ENCODE measurements at places on chromosomes 4 and X.

- no peak for DNase-seq
Measured at GRCh38 chr4:3491681-3492405, 28.7 kb downstream of the DOK7 start.

DNA sequence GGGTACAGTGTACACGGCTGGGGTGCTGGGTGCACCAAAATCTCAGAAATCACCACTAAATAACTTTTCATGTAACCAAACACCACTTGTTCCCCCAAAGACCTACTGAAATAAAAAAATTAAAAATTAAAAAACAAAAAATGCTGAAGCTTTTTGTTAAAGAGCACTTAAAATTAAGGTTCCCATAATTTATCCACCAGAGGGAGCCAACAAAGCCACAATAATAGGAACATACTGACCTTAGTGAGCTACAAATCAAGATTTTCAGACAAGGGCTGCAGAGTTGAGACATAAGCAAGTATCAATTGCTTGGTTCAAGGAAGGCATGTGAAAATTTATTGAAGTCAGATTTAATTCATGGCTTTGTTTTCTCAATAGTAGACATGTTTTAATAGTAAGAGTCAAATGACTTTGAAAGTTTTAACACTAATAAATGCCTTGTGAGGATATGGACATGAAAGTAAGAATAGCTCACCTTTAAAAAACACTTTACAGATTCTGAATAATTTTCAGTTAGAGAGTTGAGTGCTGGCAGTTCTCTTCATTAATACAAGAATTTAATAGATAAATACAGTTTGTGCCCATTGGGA is 43.0 kb upstream of the SCOC start:
- DNase-seq, result peak; percentile 59

DNA sequence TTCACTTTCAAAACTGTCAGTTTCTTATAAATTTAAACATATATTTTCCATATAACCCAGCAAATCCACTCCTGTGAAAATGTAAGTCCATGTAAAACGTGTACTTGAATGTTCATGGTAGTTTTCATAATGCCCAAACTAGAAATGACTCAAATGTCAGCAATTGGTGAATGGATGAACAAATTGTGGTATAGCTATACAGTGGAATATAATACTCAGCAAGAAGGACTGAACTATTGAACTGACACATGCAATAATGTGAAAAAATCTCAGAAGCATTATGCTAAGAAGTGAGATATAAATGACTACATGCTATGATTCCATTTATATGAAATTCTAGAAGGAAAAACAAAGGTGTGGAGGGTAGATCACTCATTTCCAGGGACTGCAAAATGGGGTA is 52.2 kb downstream of the USP53 start:
- DNase-seq, result no peak

- no peak for DNase-seq
Measured at GRCh38 chr4:119739796-119740195, 111.2 kb upstream of the PDE5A start.

DNA sequence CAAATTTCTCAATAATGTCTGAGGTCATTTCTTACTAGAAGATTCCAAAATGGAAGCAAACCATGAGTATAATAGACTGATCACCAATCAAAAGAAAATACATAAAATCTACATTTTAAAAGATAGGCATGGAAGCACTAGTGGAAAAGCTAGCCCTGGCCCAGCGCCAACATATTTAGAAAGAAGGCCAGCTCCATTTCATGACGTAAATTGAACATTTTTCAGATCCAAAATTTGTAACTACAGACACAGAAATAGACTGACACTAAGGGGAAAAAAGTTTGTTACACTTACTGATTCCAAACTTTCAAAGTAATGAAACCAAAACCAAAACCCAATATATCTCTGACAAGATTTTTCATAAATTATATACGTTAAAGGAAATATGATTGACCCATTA is 117.7 kb downstream of the ADAMTS3 start:
- DNase-seq, result no peak

DNA sequence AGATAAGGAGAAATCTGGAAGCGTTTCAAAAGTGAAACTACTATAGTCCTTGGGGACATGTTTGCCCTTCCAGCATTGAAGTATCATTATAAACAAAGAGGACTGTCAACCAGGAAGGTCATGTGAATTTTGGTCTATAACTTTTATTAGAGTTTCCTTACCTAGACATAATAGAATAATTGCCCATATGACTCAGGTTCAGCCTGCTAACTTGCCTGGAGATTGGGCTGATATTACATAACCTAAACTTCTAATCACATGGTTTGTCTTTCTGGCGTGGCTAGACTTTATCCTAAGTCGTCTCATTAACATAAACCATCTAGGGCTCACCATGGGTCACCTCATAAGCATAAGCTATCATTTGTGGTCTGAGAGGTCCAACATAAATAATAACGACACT is 775.9 kb downstream of the CENPC start:
- no peak for DNase-seq

- DNase-seq, result no peak
Measured at GRCh38 chr4:3859571-3859970, 93.4 kb downstream of the ADRA2C start.

- DNase-seq, result no peak
Measured at GRCh38 chr4:88244816-88245579, 39.4 kb downstream of the PPM1K start.

- no peak for DNase-seq
Measured at GRCh38 chr4:73001885-73002284, 67.6 kb downstream of the COX18 start.

- no peak for DNase-seq
Measured at GRCh38 chrX:113260474-113260873, 419.8 kb upstream of the AMOT start.

GRCh38 chrX:42102586-42103282 is 179.4 kb upstream of the CASK start:
- DNase-seq, result peak; percentile 17

GRCh38 chr4:159077702-159078495 is 25.0 kb upstream of the RAPGEF2 start:
- DNase-seq, result peak; percentile 47

- no peak for DNase-seq
Measured at GRCh38 chrX:153867671-153868070, 18.3 kb downstream of the L1CAM start.

GRCh38 chrX:148310426-148311165 is 189.8 kb upstream of the AFF2 start:
- no peak for DNase-seq

GRCh38 chrX:71053217-71053621 is 14.9 kb downstream of the SNX12 start:
- DNase-seq, result peak; percentile 19

- DNase-seq, result no peak
Measured at GRCh38 chr4:108888769-108889168, 125.9 kb upstream of the ETNPPL start.

GRCh38 chr4:37533286-37534033 is 152.7 kb downstream of the RELL1 start:
- no peak for DNase-seq

- peak; percentile 15 for DNase-seq
Measured at GRCh38 chrX:11239230-11239629, 54.0 kb upstream of the AMELX start.

DNA sequence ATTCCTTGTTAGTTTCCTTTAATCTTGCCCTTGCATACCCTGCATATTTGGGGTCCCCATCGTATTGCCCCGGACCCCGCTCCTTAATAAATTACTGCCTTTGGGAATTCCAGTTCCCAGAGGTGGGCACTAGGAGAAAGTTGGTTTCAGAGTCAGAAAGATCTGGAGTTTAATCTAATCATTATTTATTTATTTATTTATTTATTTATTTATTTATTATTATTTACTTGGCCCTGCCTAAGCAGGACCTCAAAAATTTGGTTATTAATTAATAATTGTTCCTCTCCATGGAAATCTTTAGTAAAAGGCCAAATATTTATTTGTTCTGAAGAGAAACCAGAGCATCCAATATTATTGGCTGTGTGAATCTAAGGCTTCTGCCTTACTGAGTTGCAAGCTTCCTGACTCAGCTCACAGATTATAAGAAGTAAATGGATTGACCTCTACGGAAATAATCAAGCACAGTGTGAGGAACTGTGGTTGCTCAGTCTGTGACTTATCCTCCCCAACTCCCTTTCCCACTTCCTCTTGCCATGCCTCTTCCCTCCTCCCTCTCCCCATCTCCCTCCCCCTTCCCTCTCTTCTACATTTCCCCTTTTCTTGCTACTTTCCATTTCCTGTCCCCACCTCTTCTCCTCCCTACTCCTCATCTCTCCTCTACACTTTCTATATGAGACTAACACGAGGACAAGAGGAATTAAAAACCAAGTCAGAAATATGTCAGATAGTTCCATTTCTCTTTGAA is 61.5 kb upstream of the AP1S2 start:
- DNase-seq, result peak; percentile 32

DNA sequence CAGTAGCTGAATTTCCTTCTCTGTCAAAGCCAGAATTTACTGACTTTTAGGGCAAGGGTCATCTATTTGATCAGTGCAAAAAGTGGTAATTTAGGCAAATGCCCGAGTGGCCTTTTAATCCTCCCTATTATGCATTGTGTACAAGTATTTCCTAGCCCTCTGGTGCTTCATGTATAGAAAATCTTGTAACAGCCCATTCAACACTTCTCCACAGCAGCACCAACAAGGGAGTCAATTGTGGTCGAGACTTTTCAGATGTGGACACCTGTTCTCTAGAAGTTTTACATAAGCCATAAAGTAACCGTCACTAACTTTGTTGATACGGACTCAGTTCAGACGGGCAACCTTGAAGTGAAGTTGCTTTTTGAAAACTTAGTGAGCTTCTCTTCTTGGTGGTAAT is 50.9 kb upstream of the FHDC1 start:
- no peak for DNase-seq

- DNase-seq, result no peak
Measured at GRCh38 chr4:7013175-7013574, 30.0 kb upstream of the TADA2B start.

GRCh38 chr4:112075129-112075753 is 70.0 kb upstream of the FAM241A start:
- peak; percentile 68 for DNase-seq

DNA sequence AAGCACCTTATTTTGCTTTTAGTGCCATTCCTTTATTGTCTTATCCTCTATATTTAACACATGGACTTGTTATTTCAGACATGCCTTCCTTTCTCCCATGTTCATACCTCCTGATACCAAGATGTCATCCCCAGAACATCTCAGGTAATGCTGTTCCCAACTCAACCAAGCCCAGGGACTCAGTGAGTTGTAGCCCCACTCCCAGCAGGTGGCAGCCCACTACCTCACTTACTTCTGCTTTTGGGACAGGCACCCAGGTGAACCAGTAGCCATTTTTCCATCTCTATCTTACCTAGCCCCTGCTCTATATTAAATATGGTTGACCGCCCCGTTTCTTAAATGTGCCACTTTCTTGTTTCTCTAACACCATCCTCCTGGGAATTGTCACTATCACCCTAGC is 199.0 kb downstream of the DCHS2 start:
- no peak for DNase-seq

GRCh38 chrX:10512258-10512657 is 108.1 kb downstream of the MID1 start:
- DNase-seq, result peak; percentile 73

DNA sequence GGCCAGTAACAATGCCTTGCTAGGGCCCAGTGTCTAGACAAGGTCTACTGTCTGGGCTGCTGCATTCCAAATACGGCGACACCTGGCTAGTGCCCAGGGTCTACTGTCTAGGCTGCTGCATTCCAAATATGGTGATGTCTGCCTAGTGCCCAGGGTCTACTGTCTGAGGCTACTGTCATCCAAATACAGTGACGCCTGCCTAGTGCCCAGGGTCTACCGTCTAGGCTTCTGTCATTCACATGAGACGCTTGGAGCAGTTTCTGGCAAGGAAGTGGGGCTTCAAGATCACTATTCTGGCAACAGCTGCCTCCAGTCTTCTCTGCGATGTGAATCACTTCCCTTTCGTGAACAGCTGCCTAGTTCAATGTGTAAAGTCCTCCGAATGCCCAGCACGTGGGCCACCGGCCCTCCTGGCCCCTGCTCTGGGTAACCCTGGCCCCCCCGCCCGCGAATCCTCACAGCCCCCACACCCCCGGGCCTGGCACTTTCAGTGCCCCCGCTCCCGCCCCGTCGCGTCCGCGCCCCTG is 12.7 kb downstream of the ACOX3 start:
- DNase-seq, result peak; percentile 26

DNA sequence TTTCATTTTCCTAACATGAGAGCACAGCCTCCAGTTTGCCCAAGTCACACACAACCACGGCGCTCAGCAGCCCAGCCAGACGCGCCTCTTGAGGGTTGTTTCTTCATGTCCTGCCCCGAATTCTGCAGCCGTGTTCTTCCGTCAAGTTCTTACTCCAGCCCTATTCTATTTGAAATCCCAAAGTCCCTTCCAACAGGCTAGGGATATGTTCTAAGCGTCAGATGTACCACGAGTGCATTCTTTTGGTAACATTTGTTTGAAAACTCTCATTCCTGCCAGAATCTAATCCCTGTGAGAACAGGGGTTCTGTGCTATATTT is 23.1 kb downstream of the ACSL1 start:
- no peak for DNase-seq

DNA sequence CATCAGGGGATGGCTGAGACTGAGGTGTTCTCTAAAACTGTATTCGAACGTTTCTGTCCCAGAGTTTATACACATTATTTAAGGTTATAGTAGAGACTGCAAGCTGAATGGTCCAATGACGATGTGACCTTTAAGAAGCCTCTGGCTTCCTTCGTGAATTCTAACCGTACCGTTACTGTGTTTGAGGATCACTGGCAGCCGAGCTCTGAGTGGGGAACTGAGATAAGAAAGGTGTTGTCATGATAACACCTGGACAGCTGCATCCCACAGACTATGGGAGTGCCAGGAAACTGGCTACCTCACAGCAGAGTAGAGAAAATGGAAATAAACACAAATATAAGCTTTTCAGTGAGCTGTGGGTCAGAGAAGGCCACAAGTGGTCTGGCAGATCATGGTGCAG is 59.0 kb downstream of the HMGB2 start:
- DNase-seq, result no peak

DNA sequence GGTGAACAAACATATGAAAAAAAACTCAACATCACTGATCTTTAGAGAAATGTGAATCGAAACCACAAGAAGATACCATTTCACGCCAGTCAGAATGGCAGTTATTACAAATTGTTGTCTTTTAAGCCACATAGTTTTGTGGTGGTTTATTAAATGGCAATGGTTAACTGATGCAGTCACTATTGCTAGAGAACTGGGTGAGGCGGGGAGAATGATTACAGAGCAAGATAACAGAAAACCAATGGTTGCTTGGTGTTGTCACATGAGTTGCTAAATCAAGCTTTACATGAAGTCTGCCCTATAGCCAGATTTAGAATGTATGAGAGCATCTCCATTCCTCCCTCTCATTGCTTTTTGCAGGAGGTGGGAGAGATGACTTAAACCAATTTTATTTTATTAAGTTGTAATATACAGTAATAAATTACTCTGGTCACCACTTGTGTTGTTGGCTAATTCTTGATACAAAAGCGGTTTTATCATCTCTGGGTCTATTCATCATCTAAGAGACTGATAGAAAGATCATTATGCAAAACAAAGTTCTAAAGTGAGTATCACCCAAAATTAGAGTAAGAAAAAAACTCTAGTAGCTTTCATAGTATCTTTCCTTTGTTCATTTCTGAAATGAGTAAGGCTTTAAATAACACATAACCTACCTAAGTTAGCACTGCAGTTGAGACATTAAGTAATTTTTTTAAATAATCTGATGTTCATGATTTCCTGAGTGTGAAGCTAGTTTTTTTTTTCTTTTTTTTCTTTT is 859.5 kb downstream of the STIM2 start:
- no peak for DNase-seq

- DNase-seq, result no peak
Measured at GRCh38 chrX:129782706-129783105, 3.0 kb downstream of the SASH3 start.

Data from astrocyte of the spinal cord (primary cell).